ENCODE measurements at places on chromosomes 7 and 10.

GRCh38 chr7:152760854-152761748 is 1.5 kb downstream of the ACTR3B start:
- no peak for DNase-seq

DNA sequence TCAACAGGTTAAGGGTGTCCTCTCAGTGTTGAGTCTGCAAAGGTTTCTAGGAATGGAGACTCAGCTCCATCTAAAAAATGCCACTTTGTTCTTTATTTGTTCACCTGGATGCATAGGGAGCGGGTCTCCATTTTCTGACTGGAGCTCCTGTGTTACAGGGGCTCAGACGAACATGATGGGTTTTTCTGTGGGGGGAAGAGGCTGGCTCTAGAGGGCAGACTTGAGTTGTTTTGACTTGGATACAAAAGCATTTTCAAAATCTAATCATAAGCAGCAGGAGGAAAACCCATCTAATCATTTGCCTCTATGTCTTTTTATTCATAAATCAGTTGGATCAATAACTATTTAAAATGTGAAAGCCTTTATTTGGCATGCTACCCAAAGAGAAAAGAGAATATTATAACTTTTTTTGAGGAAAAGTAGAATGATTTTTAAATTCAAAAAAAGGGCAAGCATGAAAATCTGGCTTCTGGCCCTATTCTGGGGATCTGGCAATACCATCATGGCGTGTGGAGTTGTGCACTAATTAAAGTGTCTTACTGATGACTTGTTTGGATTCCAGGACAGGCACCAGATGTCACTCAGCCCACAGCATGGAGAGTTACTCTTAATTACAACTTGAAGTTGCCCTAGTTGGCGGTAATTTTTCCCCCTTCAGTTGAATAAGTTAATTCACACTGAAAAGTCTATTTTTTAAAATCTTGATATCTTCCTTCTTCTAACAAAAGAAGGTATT is 594.9 kb downstream of the REEP3 start:
- no peak for DNase-seq

- DNase-seq = no peak
These were observed 827.8 kb upstream of the ZWINT start for GRCh38 chr10:57188846-57189245.

- DNase-seq = no peak
These were observed 917.0 kb downstream of the TYW1 start for GRCh38 chr7:67913604-67914003.

GRCh38 chr7:129069021-129069420 is 14.1 kb upstream of the TNPO3 start:
- DNase-seq = no peak

GRCh38 chr10:30117812-30118501 is 58.6 kb upstream of the JCAD start:
- no peak for DNase-seq

DNA sequence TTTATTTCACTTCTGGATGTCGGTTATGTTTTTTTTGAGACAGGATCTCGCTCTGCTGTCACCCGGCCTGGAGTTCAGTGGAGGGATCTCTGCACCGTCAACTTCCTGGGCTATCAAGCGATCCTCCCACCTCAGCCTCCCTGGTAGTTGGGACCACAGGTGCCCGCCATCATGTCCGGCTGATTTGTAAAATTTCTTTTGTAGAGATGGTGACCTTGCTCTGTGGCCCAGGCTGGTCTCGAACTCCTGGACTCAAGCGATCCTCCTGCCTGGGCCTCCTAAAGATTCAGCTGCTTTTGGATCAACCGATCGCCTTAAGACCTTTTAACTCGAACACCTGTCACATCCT is 606 bp upstream of the RABGEF1 start:
- no peak for DNase-seq

- DNase-seq = no peak
These were observed 269.6 kb upstream of the NEBL start for GRCh38 chr10:21166557-21167287.

GRCh38 chr10:11433657-11434056 is 177.8 kb downstream of the USP6NL start:
- DNase-seq = no peak

GRCh38 chr10:111233439-111233838 is 156.6 kb downstream of the ADRA2A start:
- no peak for DNase-seq

GRCh38 chr10:62475551-62475950 is 101.4 kb downstream of the ZNF365 start:
- DNase-seq = no peak

- DNase-seq = no peak
These were observed 2.6 kb downstream of the NKX6-2 start for GRCh38 chr10:132783165-132783939.

GRCh38 chr7:3037259-3037658 is 6.4 kb downstream of the CARD11 start:
- no peak for DNase-seq

GRCh38 chr7:30524545-30524944 is 19.9 kb upstream of the GGCT start:
- no peak for DNase-seq

DNA sequence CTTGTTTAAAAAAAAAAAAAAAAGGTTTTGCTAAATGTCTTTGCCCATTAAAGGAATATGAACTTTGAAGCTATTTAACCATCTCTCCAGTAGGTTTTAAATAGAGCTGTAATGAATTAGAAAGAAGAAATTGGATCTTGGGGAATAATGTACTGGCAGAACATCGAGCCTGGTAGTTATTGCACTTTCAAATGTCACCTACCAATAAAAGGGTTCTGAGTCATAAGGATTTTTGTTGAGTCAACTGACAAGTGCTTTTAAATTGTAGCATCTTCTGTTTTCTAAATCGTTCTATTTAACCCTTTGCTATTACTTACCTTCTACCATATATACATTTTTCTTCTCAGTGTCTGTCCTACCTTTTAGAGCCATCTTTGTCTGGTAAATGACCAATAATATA is 10.7 kb downstream of the CUTC start:
- DNase-seq = no peak

GRCh38 chr10:76035206-76036110 is 604.0 kb downstream of the LRMDA start:
- no peak for DNase-seq

DNA sequence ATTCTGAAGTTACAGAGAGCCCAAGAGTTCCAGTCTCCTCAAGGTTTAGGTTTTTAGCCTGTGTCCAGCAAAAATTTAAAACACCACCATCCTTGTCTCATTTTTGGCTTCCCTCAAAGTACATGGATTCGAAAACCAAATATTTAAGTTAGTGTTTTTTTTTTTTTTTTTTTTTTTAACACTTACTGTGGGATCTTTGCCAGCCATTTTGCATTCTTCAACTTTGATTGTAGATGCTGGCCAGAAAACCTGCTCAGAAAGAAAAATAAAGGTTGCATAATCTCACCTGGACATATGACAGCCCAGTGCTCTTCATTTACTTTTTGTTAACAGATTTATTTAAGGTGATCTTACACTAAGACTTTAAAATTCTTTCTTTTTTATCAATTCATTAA is 91.6 kb downstream of the SEMA3C start:
- no peak for DNase-seq

DNA sequence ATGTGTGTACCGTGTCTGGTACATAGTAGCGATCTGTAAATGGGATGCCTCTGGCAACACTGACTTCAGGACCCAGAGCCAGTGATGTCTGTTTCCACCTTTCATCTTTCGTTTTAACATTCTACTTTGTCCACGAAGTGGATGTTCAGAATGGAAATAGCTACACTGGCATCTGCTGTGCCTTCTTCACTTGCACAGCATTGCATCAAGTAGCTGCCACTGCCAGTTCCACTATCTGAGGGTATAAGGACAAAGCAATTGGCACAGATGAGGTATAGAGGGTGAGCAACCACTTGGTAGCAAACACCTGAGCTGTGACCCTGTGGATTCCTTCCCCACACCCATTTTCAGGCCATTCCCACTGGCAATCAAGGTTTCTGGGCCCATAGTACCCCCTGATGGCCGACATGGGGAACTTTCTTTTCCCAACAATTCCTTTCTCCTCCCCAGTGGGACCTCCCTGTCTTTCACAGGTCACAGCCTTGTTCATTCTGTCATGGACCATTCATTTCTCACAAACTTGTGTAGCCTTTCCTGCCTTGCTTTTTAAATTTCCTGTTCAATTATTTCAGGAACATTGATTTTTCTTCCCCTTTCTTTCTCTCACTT is 4.0 kb downstream of the ITGA8 start:
- no peak for DNase-seq

DNA sequence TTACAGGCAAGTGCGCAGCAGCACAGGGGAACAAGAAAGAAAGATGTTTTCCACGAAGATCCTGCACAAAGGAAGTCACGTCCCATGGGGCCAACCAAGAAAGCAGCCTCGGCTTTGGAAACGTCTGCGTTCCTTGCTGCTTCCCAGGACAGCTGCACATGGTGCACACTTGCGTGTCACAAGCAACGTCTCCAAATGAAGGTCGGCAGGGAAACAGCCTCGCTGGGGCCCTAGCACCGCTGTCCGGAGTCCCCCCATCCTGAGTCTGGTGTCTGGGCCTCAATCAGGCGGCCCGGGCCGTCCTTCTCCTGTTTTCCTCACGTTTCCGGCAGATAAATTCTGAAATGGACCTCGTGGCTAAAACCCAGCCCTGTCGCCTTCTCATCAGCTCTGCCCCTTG is 206.2 kb downstream of the DIP2C start:
- DNase-seq = no peak

GRCh38 chr7:94888551-94888950 is 18.8 kb upstream of the PPP1R9A start:
- no peak for DNase-seq

DNA sequence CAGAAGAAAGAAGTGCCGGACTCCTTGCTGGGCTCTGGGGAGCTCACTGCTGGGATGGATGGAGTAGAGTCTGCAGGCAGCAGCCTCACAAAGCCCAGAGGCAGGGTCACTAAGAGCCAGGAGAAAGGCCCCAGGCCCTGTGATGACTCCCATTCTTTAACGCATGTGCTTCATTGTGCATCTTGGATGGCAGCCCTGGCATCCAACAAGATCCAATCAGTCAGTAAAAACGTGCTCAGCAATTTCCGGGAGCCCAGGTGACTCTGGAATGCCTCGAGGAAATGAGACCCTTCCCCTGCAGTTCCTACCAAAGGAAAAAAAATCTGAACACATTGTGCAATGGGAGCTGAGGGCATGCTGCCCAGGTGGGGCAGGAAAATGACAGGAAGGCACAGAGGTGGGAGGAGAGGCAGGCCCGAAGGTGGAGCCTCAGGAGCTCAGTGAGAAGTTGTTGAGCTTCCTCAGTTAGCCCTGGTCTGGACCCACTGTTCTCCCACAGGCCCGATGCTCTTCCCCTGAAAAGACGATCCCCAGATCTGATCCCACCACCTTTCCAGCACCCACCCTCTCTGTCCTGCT is 60.7 kb upstream of the TMEM72 start:
- no peak for DNase-seq

GRCh38 chr10:87750001-87750671 is 67.9 kb downstream of the ATAD1 start:
- DNase-seq = no peak

DNA sequence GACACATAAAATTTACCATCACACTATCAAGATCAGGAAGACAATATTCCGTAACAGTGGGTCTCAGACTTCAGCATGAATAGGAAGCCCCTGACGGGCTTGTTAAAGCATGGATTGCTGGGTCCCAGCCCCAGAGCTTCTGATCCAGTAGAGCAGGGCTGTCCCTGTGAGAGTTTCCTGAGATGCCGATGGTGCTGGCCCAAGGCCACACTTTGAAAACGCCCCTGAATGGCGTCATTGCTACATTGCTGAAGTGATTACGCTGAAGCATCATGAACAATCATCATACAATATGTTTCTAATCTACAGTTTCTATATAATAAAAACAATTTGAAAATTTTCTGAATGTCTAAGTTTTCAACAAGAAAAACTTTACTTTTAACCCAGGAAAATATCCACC is 38.0 kb upstream of the TMEM72 start:
- DNase-seq = no peak

DNA sequence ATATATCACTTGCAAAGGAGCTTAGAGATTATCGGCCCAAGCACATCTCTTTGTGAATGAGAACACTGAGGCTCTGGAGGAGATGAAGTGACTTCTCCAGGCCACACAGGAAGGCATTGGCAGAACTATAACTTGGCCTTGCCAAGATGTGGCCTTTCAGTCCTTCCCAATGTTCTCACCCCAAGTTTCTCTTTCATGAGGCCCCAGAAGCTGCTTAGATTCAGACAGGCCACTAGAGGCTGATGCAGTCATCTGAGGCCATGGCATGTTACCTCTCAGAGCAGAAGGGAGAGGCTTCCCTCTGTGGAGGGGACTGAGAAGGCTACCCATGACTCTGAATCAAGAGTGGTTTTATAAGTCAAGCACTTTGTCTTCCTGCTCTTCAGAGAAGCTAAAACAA is 1003.7 kb downstream of the LRMDA start:
- DNase-seq = no peak

DNA sequence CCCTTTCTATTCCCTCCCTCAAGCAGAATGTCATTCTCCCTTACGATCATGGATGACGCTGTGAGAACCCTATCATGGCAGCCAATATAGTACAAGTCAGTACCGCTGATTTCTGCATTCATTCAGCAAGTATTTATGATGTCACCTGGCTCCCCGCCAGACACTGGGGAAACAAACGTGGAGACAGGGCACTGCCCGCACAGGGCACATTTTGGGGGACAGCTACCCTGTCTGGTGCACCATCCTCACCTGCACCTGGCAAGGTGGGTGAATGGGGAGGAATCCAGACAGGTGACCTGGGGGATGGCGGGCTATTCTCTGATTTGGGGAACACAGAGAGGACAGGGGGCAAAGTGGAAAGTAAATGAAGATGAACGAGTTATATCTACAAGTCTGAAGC is 28.4 kb downstream of the MKI67 start:
- no peak for DNase-seq

GRCh38 chr7:7992506-7992905 is 23.9 kb downstream of the GLCCI1 start:
- DNase-seq = no peak

DNA sequence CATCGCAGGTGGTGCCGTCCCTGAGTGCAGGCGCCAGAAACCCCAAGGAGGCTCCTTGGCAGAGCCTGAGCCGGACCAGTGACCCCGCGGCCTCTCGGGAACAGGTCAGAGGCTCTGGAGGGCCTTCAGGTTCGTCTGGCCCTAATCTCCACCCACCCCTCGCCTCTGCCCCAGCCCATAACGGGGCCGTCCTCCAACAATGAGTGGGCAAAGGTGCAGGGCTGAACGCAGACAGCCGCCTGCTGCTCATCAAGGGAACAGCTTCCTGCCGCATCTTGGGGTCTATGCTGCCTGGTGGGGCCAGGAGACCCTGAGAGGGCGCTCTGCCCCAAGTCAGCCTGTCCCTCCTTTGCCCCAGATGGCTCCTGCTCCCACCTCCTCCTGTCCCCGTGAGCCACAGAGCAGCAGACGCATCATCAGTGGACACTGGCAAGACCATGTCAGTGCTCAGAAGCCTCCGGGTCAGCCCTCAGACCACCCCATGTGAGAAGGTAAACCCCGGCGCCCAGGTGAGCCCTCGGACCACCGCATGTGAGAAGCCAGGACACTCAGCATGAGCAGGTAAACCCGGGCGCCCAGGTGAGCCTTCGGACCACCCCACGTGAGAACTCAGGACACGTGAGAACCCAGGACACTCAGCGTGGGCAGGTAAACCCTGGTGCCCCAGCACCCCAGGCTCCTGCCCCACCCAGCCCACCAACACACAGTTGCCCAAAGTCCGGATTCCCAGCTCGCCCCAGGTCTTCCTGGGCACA is 142.0 kb downstream of the PTPRN2 start:
- no peak for DNase-seq

Data from effector CD8-positive, alpha-beta T cell (primary cell).